ENCODE measurements at places on chromosomes 3 and 15. TPM values are rescaled to one million over a fixed set of nuclear protein-coding genes. Genes with fewer than 3 reads are reported as not detected.

The PTH1R gene
- 8.9 TPM for total RNA-seq

DNA sequence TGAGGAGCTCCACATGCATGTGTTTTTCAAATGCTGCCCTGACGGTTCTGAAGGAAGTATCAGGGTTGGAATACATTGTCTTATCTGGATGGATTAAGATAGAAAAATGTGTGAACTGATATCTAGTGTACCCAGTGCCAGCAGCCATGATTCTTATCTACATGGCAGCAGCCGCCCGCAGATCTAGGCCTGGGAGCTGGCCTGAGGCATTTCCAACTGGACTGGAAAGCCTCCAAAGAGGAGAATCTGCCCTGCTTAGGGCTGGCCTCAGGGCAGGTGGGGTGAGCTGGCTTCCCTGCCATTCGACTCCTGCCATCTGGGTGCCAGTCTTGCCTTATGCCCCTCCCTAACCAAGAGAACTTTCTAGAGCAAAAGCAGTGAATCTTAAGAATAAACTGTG, 125.8 kb downstream of the SSR3 start:
- H3K4me3 ChIP-seq, result no peak overlapping the region
- H3K4me1 ChIP-seq, result no peaks in the 10 kb centered on the region
- no peak for DNase-seq
- no peaks in the 10 kb centered on the region for H3K36me3 ChIP-seq

DNA sequence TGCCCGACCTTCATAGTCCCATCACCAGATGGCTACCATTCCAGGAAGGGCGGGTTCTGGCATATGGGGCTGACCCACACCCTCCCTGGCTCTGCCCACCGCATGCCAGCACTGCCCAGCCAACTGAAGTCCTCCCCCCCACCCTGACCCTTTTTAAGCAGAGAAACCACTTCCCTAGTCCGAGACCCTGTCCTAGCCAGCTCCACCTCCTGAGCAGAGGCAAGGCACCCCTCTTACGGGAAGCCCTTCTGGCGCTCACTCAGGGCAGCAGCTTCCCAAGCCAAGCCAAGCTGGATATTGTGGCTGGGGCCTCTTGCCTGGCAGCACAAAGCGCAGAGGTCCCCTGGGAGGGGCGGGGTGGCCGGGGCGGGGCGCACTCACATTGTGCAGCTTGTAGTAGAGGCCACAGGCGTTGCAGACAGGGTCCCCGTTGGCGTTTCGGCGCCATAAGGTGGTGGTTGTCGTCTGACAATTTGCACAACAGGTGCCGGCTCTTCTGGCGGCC, 11.5 kb downstream of the GATA2 start:
- no peak overlapping the region for H3K27ac ChIP-seq
- no peak overlapping the region for H3K4me3 ChIP-seq
- no peaks in the 10 kb centered on the region for H3K36me3 ChIP-seq
- peaks cover 29% of the 10 kb centered on the region for H3K27me3 ChIP-seq
- DNase-seq, result no peak
- peaks cover 23% of the 10 kb centered on the region for H3K4me1 ChIP-seq

The SLCO2A1 gene
- 115 TPM for total RNA-seq

DNA sequence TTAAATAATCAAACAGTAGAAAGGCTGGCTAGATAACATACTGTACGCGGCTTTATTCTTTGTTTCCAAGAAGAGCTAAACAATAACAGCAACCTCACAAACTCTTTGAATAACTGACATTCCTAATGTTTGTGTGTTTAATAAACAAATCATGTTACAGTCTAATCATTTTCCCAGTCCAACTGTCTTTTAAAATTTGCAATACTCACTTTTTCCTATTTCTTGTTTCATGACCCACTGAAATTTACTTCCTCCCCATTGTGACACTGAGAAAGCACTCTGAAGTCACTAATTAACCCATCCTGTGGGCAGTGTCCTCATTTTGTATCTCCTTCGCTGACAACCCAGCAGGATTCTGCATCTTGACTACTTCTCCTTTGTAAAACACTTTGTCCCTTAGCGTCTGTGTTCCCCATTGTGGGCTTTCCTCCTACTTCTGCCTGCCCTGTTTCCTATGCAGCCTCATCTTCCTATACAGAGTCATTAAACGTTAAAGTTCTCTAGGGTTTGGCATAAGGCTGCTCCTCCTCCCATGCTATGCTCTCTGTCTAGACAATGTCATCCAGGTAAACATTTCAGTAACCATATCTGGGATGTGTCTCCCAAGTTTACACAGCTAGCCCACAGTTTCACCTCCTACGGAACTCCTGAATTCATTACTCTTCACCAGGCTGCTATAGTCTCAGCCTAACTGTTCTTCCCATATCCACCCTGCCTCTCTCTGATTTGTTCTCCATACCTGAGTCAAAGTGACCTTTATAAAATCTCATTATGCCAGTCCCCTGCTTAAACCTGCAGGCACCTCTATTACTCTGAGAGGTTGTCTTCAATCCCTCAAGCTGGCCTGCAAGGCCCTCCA, 148.9 kb downstream of the GREM1 start:
- H3K4me1 ChIP-seq, result peaks cover 6% of the 10 kb centered on the region
- DNase-seq, result no peak
- H3K27me3 ChIP-seq, result no peaks in the 10 kb centered on the region
- no peak overlapping the region for H3K27ac ChIP-seq
- no peaks in the 10 kb centered on the region for H3K36me3 ChIP-seq

GRCh38 chr3:139134678-139135372, 90.1 kb upstream of the PRR23C start:
- H3K27me3 ChIP-seq, result no peaks in the 10 kb centered on the region
- no peak overlapping the region for H3K27ac ChIP-seq
- no peaks in the 10 kb centered on the region for H3K36me3 ChIP-seq
- no peak for DNase-seq
- H3K4me1 ChIP-seq, result no peaks in the 10 kb centered on the region

DNA sequence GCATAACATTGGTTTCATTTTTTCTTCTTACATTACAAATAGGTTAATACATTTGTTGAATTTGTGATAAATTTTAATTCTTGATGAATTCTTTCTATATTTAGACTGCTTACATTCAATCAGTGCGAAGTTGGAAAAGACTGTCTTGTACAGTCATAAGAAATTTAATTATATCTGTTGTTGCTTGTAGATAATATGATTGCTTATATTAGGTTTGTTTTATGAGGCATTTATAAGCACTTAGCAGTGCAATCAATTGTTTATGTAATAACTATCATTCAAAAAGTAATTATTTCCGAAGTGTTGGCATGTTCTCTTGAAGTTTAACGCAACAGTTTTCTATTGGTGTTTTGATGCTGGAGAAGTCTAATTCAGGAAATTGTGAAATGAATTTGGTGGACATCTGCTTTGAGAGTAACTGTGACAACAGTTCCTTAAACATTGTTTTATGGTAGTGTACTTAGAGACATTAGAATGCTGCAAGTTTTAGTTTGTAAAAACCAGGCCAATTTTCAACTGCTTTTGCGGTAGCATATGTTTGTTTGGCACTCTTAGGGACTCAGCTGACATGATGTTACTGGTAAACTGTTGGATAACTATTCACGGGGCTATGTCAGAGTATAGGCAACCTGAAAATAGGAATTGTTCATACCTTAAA, 99.7 kb downstream of the NAALADL2 start:
- H3K27me3 ChIP-seq, result no peaks in the 10 kb centered on the region
- H3K27ac ChIP-seq, result no peak overlapping the region
- no peaks in the 10 kb centered on the region for H3K36me3 ChIP-seq
- DNase-seq, result no peak
- no peak overlapping the region for H3K4me3 ChIP-seq
- H3K4me1 ChIP-seq, result peaks cover 30% of the 10 kb centered on the region

GRCh38 chr15:29925227-29926082, 103.2 kb upstream of the TJP1 start:
- H3K4me3 ChIP-seq, result no peak overlapping the region
- H3K27ac ChIP-seq, result peak overlapping the region; percentile 14

GRCh38 chr3:43971486-43971885, 270.2 kb upstream of the TOPAZ1 start:
- H3K4me3 ChIP-seq, result no peak overlapping the region
- no peak overlapping the region for H3K27ac ChIP-seq
- H3K27me3 ChIP-seq, result no peaks in the 10 kb centered on the region
- DNase-seq, result no peak

The LRRN1 gene
- 4.3 TPM for total RNA-seq

- no peaks in the 10 kb centered on the region for H3K4me1 ChIP-seq
- H3K27ac ChIP-seq, result no peak overlapping the region
- no peaks in the 10 kb centered on the region for H3K27me3 ChIP-seq
- H3K36me3 ChIP-seq, result no peaks in the 10 kb centered on the region
Observed at GRCh38 chr3:81303321-81303720, 458.1 kb downstream of the GBE1 start.

DNA sequence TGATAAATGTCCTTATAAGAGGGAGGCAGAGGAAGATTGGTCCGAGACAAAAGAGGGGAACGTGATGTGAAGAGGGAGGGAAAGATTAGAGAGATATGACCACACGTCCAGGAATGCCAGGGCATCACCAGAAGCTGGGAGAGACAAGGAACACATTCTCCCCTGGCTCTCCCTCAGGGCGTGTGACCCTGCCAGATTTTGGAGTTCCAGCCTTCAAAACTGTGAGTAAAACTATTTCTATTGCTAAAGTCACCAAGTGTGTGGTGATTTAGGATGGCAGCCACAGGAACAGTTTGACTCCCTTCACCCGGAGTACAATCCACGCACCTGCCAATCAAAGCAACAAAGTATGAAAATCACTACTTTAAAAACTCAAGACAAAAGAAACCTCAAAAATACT, 32.1 kb upstream of the TJP1 start:
- no peak for DNase-seq
- H3K36me3 ChIP-seq, result no peaks in the 10 kb centered on the region
- H3K4me1 ChIP-seq, result no peaks in the 10 kb centered on the region

GRCh38 chr3:175404027-175404426, 544.9 kb downstream of the NAALADL2 start:
- H3K4me1 ChIP-seq, result peaks cover 4% of the 10 kb centered on the region

The TNNC1 gene
- 1.5 TPM for total RNA-seq

The SLC22A14 gene
- not detected for total RNA-seq

The SMCO1 gene
- not detected for total RNA-seq

- H3K4me3 ChIP-seq, result no peak overlapping the region
- H3K27me3 ChIP-seq, result no peaks in the 10 kb centered on the region
- no peak overlapping the region for H3K27ac ChIP-seq
- no peaks in the 10 kb centered on the region for H3K36me3 ChIP-seq
- H3K4me1 ChIP-seq, result peaks cover 4% of the 10 kb centered on the region
Observed at GRCh38 chr3:46463868-46464241, 850 bp downstream of the LTF start.

DNA sequence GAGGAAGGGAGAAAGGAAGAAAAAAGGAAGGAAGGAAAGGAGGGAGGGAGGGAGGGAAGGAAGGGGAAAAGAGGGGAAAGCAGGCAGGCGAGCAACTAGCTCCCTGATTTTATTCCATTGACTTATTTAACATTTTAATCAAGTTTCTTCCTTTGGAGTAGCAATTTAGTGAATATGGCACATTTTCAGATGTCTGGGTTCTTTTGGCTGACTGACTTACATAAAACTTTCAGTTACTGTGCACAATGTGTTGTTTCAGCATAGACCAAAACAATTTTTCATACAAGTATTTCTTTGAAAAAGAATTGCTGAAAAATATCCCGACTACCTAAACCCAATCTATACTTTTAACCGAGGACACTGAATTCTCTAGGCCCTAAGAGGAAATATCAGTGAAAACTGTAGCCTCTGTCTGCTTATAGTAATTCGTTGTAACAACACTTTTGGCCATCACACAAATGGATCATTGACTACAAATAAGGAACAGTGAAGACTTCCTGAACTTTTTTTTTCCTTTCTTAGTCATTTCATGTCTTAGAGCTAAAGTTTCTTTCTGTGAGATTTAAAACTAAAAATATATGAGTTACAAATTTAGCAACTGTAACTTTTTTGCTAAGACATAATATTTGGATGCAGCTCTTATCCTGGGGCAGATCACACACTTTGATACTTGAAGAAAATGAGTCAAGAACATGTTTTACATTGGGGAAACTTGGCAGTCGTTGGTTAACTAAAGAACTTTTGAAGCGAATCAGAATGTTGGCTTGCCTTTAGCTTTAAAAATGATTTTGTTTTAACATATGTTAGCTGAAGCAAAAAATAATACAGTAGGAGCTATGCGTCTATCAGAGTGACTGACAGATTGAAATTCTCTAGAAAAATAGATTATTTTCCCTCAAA, 79.6 kb downstream of the SOX2 start:
- H3K27ac ChIP-seq, result peak overlapping the region; percentile 34
- no peak for DNase-seq
- H3K36me3 ChIP-seq, result no peaks in the 10 kb centered on the region
- no peak overlapping the region for H3K4me3 ChIP-seq

- no peak overlapping the region for H3K27ac ChIP-seq
- H3K4me1 ChIP-seq, result no peaks in the 10 kb centered on the region
- no peaks in the 10 kb centered on the region for H3K36me3 ChIP-seq
Observed at GRCh38 chr15:50830477-50831354, 65.2 kb upstream of the SPPL2A start.

GRCh38 chr3:1252061-1252430, 159.2 kb downstream of the CNTN6 start:
- H3K27me3 ChIP-seq, result no peaks in the 10 kb centered on the region
- no peaks in the 10 kb centered on the region for H3K4me1 ChIP-seq
- no peak overlapping the region for H3K4me3 ChIP-seq

- H3K36me3 ChIP-seq, result no peaks in the 10 kb centered on the region
- H3K27ac ChIP-seq, result no peak overlapping the region
- no peak for DNase-seq
- no peaks in the 10 kb centered on the region for H3K27me3 ChIP-seq
Observed at GRCh38 chr3:27658741-27659140, 63.4 kb downstream of the EOMES start.

- H3K4me1 ChIP-seq, result peaks cover 5% of the 10 kb centered on the region
- no peaks in the 10 kb centered on the region for H3K27me3 ChIP-seq
- peak overlapping the region; percentile 98 for H3K4me3 ChIP-seq
Observed at GRCh38 chr15:26083457-26083856, 220.3 kb upstream of the ATP10A start.

DNA sequence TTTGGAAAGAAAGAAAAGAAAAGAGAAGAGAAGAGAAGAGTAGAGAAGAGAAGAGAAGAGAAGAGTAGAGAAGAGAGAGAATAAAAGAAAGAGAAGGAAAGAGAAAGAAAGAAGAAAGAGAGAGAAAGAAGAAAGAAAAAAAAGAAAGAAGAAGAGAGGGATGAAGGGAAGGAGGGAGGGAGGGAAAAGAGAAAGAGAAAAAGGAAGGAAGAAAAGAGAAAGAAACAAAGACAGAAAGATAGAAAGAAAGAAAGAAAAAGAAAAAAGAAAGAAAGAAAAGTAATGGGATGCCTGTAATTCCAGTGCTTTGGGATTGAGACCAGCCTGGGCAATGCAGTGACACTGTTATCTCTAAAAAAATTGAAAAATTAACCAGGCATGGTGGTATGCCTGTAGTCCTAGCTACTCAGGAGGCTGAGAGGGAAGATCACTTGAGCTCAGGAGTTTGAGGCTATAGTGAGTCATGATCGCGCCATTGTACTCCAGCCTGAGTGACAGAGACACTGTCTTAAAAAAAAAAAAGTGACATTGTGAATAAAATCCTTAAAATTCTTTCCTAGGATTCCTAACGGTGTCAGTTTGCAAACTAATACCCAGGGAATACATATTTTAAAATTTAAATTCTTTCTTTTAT, 1.7 kb downstream of the RASL12 start:
- no peaks in the 10 kb centered on the region for H3K27me3 ChIP-seq
- peaks cover 9% of the 10 kb centered on the region for H3K36me3 ChIP-seq
- peak overlapping the region; percentile 89 for H3K4me3 ChIP-seq
- DNase-seq, result no peak
- H3K4me1 ChIP-seq, result peaks cover 63% of the 10 kb centered on the region

The SLC12A8 gene
- 4.1 TPM for total RNA-seq

GRCh38 chr3:10391391-10391790, 70.5 kb upstream of the SEC13 start:
- H3K4me1 ChIP-seq, result no peaks in the 10 kb centered on the region
- H3K27me3 ChIP-seq, result no peaks in the 10 kb centered on the region
- no peak for DNase-seq
- H3K4me3 ChIP-seq, result no peak overlapping the region
- H3K27ac ChIP-seq, result no peak overlapping the region
- H3K36me3 ChIP-seq, result no peaks in the 10 kb centered on the region

Data from thoracic aorta (tissue), 2 donors.